ENCODE measurements at places on chromosomes 1 and 21. TPM values are rescaled to one million over a fixed set of nuclear protein-coding genes. Genes with fewer than 3 reads are reported as not detected.

The CDA gene
- total RNA-seq = not detected

- no peaks in the 10 kb centered on the region for H3K27me3 ChIP-seq
- no peak overlapping the region for H3K4me3 ChIP-seq
- DNase-seq = no peak
- no peaks in the 10 kb centered on the region for H3K36me3 ChIP-seq
Measured at GRCh38 chr1:190193508-190194115, 284.1 kb downstream of the BRINP3 start.

DNA sequence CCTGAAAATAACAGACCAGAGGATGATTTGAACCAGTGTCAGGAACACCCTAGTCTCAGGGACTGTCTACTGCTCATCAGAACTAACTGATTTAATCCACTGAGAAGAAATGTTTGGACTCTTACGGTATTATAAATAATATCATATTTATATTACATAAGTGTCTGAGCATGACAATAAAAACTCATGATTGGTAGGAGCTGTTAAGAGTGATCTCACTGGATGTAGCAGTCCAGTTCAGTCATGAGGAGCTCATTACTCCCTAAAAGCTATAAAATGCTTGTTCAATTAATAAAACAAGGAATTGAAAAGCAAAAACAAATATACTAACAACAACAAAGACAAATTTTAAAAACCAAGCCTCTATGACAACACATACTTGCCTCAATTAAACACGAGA is 68.8 kb upstream of the BCL9 start:
- no peak overlapping the region for H3K4me3 ChIP-seq
- H3K36me3 ChIP-seq = no peaks in the 10 kb centered on the region

- H3K27ac ChIP-seq = no peak overlapping the region
- no peak overlapping the region for H3K4me3 ChIP-seq
- no peaks in the 10 kb centered on the region for H3K27me3 ChIP-seq
- peaks cover 15% of the 10 kb centered on the region for H3K36me3 ChIP-seq
- no peak for DNase-seq
Measured at GRCh38 chr1:21898326-21899200, 38.5 kb downstream of the HSPG2 start.

GRCh38 chr1:188958461-188959115 is 1519.1 kb downstream of the BRINP3 start:
- H3K27me3 ChIP-seq = no peaks in the 10 kb centered on the region
- no peak overlapping the region for H3K4me3 ChIP-seq
- no peak overlapping the region for H3K27ac ChIP-seq
- no peaks in the 10 kb centered on the region for H3K4me1 ChIP-seq

The XCL2 gene
- total RNA-seq = not detected

DNA sequence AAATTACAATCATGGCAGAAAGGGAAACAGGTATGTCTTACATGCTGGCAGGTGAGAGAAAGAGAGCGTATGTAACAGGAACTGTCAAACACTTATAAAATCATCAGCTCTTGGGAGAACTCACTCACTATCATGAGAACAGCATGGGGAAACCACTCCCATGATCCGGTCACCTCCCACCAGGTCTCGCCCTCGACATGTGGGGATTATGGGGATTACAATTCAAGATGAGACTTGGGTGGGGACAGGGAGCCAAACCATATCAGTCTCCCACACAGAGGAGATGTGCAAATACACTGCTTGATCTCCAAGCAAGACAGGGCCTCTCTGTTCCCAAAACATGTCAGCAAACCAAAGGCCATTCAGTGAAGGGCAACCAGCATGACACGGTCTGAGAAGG is 27.4 kb downstream of the LMX1A start:
- H3K27me3 ChIP-seq = no peaks in the 10 kb centered on the region
- H3K27ac ChIP-seq = no peak overlapping the region

DNA sequence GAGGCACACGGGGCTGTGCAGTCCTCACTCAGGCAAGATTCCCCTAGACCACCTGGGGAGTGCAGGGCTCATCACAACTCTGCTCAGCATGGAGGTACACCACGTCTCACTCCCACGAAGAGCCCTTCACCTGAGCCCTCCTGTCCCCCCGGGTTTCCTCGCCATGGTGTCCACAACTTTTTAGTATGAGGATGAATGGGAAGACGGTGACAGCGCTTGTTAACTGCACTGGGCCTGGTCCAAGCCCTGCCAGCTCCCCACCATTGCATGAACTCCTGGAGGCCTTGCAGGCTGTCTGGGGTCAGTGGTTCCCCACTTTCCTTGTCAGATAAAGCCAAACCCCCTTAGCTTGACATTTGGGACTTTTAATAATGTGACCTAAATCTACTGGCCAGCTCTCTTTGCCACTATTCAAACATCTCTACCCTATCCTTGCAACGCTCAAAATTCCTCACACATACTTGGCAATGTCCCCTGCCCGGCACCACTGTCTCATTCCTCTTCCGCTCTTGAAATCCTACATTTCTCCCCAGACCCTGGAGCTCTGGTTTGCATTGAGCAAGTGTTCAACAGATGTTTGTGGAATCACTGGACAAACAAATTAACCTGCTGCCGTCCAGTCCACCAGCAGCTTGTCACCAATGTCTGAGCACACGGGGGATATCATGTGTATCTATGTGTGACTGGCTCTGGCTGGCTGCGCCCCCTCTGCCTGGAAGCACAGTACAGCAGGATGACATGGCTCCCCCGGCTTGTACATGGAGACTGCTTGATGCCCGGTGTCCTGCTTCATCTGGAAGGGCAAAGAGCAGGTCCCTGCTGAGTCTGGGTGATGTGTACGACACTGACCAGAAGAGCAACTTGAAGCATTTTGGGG is 11.2 kb downstream of the TMEM9 start:
- H3K27me3 ChIP-seq = no peaks in the 10 kb centered on the region
- H3K36me3 ChIP-seq = peaks cover 19% of the 10 kb centered on the region
- DNase-seq = no peak
- peaks cover under 1% of the 10 kb centered on the region for H3K4me1 ChIP-seq
- H3K4me3 ChIP-seq = no peak overlapping the region

DNA sequence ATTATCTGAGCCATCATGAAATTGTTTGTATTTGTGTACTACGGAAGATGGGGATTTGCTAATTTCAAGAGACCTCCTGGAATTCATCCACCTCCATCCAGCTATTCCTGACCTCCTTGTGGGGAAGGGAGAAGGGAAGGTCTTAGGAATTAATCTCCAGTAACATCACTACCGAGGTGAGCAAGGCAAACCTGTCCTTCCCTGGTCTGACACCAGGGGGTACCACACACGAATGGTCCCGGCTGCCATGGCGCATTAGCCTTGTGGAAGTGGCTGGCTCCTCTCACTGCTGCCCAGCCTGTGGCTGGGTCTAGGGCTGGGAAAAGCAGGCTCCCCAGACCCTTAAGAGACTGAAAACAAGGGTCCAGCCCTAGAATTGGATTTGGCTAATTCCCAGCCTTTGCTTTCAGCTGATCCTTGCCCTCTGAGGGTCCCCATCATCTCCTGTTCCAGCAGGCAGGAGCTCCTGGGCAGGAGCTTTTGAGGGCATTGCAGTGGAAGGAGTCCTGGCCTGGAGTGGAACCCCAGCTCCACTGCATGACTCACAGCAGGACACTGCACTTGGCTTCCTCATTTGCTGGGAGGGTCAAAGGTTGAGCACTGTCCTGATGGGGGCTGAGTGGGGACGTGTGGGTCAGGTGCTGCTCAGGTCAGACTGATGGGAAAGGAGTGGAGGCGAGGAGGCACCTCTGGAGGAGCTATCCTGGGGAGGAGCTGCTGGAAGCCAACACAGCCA is 34.8 kb downstream of the RIMS3 start:
- no peaks in the 10 kb centered on the region for H3K4me1 ChIP-seq
- no peak overlapping the region for H3K27ac ChIP-seq
- peak; percentile 16 for DNase-seq
- H3K27me3 ChIP-seq = no peaks in the 10 kb centered on the region

The C1orf56 gene
- total RNA-seq = 3.5 TPM

The ABCG1 gene
- 0.77 TPM for total RNA-seq

- no peak overlapping the region for H3K4me3 ChIP-seq
- no peaks in the 10 kb centered on the region for H3K27me3 ChIP-seq
- peaks cover 9% of the 10 kb centered on the region for H3K36me3 ChIP-seq
- no peak overlapping the region for H3K27ac ChIP-seq
- peaks cover 14% of the 10 kb centered on the region for H3K4me1 ChIP-seq
- DNase-seq = no peak
Measured at GRCh38 chr1:201730611-201731010, 98.3 kb upstream of the IPO9 start.

DNA sequence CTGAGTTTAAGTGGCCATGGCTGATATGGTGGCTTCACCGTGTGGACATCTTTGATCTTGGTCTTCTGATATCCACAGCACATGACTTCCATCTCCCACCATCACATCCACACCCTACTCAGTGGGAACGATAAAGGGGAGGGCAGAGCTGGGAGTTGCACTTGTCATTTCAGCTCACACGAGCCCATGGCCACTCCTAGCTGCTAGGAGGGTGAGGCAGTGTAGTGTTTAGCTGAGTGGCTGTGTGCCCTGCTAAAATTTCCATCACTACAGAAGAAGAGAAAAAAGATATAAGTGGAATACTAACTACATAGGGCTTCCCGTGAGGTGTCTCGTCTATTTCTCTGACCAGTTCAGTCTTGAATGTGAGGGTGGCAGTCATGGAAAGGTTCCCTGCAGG is 123.3 kb upstream of the EDN2 start:
- no peaks in the 10 kb centered on the region for H3K27me3 ChIP-seq
- H3K36me3 ChIP-seq = no peaks in the 10 kb centered on the region
- DNase-seq = no peak
- H3K4me3 ChIP-seq = no peak overlapping the region
- no peaks in the 10 kb centered on the region for H3K4me1 ChIP-seq
- no peak overlapping the region for H3K27ac ChIP-seq

- H3K36me3 ChIP-seq = no peaks in the 10 kb centered on the region
- H3K4me1 ChIP-seq = peaks cover 11% of the 10 kb centered on the region
- peak within 1 kb of the TSS; percentile 66 for H3K4me3 ChIP-seq
- no peaks in the 10 kb centered on the region for H3K27me3 ChIP-seq
Measured at GRCh38 chr21:36134803-36135390, at the start of gene CBR3. CBR3 (plus strand) TSS chr21:36135079; CDS start chr21:36135193, 114 bp downstream.

- peaks cover 17% of the 10 kb centered on the region for H3K4me1 ChIP-seq
- no peak for DNase-seq
Measured at GRCh38 chr1:156481527-156481926, 19.0 kb downstream of the MEF2D start.

DNA sequence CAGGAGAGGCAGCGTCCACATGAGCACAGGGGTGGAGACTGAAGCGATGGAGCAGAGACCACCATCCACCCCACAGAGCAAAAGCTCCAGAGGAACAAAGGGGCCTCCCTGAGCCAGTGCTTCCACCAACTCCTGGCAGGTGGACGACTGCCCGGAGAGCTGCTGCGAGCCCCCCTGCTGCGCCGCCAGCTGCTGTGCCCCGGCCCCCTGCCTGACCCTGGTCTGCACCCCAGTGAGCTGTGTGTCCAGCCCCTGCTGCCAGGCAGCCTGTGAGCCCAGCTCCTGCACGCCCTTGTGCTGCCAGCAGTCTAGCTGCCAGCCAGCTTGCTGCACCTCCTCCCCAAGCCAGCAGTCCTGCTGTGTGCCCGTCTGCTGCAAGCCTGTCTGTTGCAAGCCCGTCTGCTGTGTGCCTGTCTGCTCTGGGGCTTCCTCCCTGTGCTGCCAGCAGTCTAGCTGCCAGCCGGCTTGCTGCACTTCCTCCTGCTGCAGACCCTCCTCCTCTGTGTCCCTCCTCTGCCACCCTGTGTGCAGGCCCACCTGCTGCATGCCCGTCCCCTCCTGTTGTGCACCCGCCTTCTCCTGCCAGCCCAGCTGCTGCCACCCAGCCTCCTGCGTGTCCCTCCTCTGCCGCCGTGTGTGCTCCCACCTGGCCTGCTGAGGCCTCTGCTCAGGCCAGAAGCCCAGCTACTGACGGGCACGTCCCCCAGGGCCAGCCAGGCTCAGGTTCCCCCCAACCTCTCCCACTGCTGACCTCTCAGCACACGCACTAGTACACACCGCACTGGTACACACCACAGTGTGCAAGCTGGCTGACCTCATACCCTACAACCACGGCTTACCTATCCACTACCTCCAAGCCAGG is 5.4 kb downstream of the KRTAP10-12 start:
- H3K27ac ChIP-seq = no peak overlapping the region
- DNase-seq = no peak
- peaks cover 14% of the 10 kb centered on the region for H3K27me3 ChIP-seq
- H3K4me1 ChIP-seq = no peaks in the 10 kb centered on the region
- H3K4me3 ChIP-seq = no peak overlapping the region

DNA sequence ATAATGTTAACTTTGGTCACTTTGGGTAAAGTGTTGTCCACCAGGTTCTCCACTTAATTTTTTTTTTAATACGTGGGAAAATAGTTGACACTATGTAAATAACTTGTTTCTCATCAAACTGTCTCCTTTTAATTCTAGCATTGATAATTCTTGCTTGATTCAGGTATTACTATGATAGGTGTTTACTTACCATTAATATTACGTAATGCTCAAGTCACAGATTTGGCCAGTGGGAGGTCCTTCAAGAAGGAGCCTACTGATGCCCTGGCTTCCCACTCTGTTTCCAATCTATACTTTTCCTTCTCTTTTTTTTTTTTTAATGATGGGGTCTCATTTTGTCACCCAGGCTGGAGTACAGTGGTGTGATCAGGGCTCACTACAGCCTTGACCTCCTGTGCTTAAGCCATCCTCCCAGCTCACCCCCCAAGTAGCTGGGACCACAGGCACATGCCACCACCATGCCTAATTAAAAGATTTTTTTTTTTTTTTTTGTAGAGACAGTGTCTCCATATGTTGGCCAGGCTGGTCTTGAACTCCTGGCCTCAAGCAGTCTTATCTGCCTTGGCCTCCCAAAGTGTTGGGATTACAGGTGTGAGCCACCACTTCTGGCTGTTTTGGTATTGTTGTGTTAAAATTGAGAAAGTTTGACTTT is 29.9 kb downstream of the YTHDF2 start:
- no peak for DNase-seq
- H3K36me3 ChIP-seq = peaks cover 8% of the 10 kb centered on the region
- H3K27me3 ChIP-seq = no peaks in the 10 kb centered on the region
- H3K4me3 ChIP-seq = no peak overlapping the region
- H3K27ac ChIP-seq = no peak overlapping the region

DNA sequence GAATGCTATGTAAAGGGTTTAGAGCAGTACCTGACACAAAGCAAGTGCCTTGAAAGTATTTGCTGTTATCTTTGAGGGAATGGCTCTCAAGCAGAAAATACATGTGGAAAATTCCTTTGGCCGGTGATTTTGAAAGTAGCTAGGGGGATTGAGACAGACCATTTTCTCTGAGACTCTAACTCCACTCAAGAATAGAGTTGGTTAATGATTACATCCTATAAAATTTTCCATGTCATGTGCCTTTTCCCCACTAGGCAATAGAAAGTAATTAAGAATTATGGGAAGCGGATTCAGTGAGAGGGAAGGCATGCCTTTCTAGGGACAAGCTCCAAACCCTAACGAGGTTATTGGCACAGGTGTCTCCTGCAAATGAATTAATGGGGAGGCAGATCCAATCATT is 276.0 kb downstream of the GPATCH2 start:
- no peak overlapping the region for H3K27ac ChIP-seq
- no peak for DNase-seq
- H3K36me3 ChIP-seq = no peaks in the 10 kb centered on the region

The INAVA gene
- not detected for total RNA-seq

GRCh38 chr1:206891412-206891811 is 5.8 kb upstream of the IL24 start:
- no peaks in the 10 kb centered on the region for H3K27me3 ChIP-seq
- DNase-seq = no peak
- peak overlapping the region; percentile 89 for H3K27ac ChIP-seq
- no peak overlapping the region for H3K4me3 ChIP-seq

The BCAR3 gene
- total RNA-seq = 34.4 TPM
